Activated T-cell treated with anti-CD3 and anti-CD28 coated beads for 24 hours (primary cell): ENCODE measurements at places on chromosomes 12 and 14.

GRCh38 chr12:119659289-119659897, 8.5 kb upstream of the PRKAB1 start:
- DNase-seq = peak; percentile 25

DNA sequence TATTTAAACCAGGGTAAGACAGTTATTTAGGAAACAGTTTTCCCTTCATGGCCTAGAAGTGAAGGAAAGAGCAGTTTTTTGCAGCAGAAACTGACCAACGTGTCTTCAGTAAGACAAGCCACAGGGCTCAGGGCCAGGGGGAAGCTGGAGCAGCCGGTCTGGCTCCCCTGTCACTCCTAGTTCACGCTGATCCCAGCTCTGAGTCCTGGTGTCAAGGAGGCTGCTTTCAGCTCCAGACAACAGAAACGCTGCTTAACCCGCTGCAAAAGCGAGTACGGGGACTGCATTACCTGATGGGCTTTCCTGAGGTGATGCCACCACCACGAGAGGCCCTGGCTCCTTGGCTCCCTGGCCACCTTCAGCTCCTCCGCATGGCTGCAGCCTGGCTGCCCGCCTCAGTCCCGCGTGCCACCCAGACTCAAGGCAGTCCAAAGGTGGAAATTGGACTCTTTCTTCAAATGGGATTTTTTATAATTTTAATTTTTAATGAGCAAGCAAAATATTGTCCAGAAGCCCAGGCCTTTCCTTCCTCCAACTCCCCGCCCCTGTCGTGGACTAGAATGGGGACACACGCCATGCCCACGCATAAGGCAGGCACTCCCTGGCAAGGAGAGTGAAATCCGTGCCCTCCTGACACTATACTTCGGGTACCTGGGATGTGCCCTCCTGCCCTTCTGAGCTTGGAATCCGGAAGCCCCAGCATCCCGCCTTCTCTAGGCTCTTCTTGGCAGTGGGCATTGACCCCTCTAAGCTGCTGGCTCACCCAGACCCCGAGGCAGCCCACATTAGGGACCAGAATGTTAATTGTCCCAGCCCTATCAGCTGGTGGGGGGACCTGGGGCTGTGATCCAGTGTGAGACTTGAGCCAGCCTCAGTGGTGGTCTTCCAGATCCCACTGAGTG, 85.0 kb downstream of the PAPOLA start:
- DNase-seq = no peak

DNA sequence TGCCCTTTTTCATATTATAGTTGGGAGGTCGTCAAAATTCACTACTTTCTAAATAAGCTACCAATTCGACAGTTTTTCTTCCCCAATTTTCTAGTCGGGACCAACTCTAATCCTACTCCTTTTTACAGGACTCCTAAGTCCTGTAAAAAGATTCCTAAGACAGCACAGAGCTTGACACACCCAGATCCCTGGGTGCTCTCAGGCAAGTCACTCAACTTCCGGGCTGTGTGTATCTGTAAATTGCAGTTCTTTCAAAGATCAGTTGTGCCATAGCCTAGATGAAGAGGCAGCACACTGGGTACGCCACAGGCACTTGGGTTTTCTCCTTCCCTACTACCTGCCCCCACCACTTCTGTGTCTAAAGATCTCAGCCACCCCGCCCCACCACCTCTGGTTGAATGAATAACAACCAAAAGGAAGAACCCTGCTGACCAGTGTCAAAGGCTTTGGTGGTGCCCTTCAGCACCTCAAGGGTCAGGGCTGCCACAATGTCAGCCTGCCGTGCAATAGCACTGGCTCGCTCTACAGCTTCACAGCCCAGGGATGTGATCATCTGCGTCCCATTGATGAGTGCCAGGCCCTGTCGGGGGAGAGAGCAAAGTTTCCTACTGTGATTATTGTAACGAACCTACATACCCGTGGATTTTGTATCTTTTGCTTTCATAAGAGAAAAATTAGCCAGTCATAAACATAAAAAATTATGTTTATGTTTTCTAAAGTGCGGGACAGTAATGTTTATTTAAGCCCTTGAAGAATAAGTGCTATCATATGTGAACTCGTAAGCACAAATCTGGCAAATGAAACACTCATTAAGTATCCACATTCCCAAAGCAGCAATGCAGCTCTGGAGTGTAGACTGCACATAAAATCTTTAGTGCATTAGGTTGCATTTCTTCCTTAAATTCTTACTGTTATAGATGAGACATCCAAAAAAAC, 9.2 kb downstream of the HAL start:
- DNase-seq = no peak

- DNase-seq = no peak
Measured at GRCh38 chr14:95935228-95935822, 58.7 kb downstream of the TUNAR start.

GRCh38 chr12:7857971-7858370, 14.7 kb downstream of the SLC2A14 start:
- DNase-seq = no peak

DNA sequence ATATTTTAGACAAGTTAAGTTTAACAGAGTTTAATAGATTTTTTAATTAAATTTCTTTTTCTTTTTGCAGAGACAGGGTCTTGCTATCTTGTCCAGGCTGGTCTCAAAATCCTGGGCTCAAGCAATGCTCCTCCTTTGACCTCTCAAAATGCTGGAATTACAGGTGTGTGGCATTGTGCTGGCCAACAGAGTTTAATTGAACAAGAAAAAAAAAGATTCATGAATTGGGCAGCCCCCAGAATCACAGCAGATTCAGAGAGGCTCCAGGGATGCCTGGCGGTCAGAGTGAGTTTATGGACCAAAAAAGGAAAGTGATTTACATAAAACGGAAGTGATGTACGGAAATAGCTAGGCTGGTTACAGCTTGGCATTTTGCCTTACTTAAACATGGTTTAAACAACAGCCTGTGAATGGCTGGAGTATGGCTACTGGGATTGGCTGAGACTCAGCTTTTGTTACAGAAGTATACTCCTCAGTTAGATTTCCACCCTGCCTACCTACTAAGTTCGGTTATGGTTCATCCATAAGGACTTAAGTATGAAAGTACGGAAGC, 14.5 kb upstream of the TESPA1 start:
- DNase-seq = no peak

GRCh38 chr12:20375560-20375959, 7.2 kb downstream of the PDE3A start:
- no peak for DNase-seq

GRCh38 chr12:75882421-75882820, 149.2 kb downstream of the PHLDA1 start:
- DNase-seq = no peak

DNA sequence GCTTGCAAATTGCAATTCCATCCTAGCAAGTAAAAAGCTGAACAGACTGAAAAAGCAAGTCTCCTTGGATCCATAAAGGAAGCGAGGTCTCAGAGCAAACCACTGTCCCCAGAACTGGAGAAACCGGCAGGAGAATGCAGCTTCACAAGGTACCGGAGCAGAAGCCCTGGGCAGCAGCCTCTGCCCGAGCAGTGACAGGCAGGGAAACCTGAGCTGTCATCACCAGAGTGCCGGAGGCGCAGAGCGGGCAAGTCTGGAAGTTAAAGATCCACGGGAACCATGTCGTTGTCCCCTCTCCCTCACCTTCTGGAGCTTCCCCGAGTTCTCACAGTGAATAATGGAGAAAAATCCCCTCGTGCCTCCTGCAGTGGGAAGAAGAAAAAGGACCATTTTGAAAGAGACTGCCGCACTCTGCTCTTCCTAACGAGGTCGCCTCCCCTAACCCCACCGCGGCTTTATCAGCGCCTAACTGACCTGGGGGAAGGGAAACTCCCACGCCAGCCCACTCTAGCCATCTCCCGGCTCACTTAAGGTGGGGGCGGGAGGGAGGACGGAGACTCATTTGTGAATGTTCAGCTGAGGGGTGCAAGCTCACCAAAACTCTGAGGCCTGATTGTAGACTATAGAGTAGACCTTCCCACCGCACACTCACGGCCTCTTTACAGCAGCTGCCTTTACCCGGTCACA, 27.8 kb downstream of the FBXL14 start:
- DNase-seq = no peak

DNA sequence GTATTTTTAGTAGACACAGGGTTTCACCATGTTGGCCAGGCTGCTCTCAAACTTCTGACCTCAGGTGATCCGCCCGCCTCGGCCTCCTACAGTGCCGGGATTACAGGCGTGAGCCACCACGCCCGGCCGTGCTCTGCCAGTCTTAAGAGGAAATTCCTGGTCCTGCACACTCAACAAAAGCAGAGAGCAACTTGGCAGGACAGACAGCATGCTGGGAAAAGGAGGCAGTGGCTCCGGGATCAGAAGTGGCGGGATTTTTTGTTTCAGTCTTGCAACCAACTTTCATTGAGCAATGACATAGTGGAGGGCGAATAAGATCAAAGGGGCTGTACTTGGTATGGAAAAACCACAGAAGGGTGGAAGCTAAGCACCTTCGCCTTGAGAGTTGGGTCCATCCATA, 2.1 kb downstream of the CKAP4 start:
- no peak for DNase-seq

- no peak for DNase-seq
Measured at GRCh38 chr14:97028382-97028781, 231.2 kb downstream of the VRK1 start.

DNA sequence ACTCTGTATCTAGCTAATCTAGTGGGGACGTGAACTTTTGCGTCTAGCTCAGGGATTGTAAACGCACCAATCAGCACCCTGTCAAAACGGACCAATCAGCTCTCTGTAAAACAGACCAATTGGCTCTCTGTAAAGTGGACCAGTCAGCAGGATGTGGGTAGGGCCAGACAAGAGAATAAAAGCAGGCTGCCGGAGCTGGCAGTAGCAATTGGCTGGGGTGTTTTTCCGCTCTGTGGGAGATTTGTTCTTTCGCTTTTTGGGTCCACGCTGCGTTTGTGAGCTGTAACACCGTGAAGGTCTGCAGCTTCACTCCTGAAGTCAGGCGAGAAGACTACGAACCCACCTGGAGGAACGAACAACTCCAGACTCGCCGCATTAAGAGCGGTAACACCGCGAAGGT, 76.5 kb downstream of the SPRING1 start:
- no peak for DNase-seq

DNA sequence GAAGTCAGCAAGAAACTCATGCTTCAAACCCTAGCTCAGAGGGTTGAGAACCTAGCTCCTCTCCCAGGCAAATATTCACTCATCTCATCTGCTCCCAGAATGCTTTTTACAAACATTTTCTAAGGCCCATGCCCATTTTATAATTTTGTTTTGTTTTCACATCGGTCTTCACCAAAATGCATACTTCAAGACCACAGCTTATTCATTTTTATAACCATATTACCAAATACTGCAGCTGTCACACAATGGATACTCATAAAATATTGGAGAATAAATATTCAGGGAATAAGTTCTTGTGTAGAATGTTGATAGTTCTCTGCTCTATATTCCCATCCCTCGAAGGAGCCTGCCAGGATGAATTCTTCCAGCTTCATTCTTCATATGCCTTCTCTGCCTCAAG, 50.8 kb upstream of the HOXC13 start:
- no peak for DNase-seq

DNA sequence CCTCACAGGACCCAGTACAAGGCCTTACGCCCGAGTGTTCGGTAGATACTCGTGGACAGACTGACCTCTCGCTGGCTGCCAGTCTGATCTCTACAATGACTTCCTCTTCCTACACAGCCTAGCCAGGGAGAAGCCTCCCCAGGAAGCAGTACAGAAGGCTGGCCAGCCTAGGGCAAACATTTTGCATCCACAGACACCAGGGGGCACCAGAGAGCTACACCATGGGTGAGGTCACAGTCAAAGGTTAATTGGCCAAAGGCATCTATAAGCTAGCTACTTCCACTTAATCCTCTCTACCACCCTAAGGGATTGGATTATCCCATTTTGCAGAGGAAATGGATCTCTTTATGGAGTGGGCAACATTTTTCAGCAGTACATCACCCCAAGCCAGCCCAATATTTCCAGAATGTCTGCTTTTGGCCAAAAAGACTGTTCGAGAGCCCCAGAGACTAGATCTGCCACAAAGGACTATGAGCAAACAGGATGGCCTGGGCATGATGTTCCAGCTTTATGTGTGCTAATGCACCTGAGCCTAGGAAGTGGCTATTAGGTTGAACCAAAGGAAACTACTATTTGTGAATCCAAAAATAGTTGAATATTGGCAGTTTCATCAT, 14.6 kb upstream of the PNMA1 start:
- peak; percentile 78 for DNase-seq

DNA sequence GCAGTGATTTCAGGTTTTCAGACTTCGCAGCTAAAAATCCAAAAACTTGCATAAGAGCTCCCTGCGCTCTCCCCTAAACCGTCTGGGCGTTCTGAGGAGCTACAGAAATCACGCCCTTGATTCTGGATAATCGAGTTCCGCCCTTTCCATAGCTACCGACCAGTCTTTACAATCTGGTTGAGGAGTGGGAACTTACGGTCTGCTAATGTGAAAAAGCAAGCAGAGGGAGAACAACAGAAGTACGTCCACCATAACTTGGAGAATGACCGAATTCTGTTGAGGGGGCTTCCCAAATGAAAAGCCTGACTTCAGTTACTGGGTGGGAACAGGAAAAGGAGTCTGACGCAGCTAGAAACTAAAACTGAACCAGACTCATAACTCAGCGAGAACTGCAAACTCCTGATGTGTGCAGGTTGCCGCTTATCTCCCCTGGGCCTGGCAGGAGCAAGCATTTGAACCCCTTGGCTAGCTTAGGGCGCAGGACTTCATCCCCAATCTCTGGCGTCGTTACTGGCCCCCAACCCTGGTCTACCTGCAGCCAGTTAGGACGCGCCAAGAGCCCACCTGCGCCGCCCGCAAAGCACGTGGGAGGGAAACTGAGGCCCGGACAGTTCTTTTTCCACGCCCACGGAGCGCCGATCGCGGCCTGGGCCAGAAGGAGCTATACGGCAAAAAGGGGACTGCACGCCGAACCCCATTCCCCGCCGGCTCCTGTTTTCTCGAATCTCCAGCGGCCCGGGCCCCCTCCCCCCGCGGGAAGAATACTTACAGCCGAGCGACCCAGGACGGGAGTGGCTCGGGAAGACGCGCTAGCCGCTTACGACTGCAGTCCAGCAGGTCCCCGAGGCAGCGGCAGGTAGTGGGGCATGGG, 838 bp downstream of the LRIG3 start:
- DNase-seq = no peak

DNA sequence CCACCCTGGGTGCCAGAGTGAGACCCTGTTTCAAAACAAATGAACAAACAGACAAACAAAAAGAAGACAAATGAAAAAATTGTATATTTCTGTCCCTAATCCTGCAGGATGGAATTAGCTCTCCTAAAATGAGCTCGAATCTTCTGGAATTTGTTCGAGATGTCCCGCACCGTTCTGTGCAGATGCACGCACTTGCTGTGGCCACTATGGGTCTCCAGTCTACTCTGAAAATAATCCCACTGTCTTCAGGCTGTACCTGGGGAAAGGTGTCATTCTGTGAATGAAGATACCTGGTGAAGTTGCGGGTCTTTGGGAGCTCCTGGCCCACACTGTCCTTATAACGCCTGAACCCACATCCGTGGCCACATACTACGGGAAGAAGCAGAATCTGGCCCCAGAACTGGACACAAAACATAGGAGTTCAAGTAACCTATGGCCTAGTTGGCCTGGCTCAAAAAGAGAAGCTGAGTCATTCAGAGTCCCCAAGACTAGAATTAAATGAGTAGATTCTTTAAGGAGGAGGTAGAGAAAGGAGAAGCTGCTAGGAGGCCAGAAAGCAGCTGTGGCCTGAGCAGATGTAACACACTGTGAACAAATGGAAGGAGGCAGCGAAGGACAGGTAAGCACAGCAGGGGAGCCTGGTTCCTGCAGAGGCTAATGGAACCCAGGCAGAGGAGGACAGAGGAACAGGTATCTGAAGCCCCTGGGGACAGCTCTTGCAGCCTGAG, 108.6 kb downstream of the FOXN3 start:
- no peak for DNase-seq
